ENCODE measurements at places on chromosomes 2 and 18.
A peak's percentile ranks its signal among the peaks of the same experiment; 100 is the strongest.

DNA sequence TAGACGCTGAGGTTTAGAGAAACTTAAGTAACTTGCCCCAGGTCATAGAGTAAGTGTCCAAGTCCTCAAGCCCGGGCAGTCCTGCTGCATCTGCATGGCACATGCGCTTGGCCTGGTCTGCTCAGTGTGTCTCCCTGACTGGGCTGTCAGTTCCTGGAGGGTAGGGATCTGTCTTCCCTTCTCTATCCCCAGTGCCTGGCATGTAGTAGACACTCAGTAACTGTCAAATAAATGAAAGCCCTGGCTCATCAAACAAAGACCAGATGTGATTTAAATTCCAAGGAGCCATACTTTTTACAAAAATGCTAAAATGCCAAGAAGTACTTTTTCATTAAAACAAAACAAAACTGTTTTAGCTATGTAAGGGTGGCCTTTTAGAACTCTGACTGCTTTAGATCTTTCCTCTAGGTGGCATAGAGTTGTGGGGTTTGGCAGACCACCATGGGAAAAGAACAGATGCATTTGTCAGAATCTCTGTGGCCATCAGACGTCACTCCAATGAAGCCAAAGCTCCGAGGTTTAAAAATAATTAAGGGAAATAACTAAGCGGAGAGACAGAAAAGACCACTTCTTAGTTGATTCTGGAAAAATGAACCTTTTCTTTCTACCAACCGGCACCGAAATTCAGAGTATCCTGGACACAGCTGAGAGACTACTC lies 34.0 kb downstream of the EPAS1 start:
- no peak for DNase-seq

DNA sequence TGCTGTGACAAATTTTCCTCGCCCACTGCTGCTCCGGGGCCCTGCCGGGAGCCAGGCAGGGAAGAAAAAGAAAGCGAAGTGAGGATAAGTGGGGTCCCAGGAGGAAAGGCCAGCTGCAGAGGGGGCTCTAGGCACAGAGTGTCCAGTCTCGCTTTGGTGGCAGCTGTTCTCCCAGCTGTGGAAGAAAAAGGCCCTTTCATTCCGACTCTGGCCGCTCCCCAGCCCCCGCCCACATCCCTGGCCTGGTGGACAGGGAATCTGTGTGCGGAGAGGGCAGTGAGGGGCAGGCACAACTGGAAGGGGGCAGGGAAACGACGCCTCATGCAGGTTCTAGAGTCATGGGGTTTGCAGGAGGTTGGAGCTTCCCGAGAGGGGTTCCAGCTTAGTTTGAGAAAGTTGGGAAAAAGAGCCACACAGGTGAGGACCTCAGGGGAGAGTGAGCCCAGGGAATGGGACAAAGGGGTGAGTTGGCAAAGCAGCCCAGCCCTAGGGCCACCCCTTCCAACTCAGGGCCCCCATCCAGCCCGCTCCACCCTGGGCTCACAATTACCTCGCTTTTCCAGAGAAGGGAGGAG lies 1.8 kb downstream of the RTKN start:
- DNase-seq: no peak

DNA sequence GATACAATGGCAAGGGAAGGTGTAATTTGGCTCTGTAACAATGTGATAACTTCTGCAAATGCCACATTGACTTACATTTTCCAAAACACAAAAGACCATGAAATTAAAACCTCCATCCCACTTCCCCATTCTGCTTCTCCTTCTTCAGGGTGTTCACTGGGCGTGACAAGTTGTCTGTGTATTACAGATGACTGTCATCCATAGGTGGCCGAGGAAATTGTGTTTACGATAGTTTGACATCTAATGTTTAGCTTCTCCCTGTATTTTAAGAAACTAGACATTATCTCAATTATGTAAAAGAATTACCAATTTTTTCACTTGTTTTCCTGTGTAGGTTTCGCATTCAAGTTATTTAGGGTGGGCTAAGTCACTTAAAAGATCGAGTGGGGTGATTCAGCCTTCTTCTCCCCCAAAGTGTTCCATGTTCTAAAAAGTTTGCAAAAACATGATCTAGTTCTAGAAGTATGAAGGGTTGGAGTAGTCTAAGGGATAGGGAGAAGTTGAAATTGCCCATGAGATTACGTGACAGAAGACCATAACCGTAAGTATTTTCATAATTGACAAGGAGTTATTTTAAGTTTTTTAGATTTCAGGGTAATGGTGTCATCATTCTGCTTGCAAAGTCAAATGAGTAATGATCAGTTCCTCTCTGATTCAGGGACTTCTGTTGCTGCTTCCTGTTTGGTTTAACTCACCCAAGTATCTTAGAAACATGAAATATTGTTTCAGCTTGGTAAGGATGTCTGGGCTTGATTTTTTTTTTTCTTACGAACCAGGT lies 25.2 kb upstream of the CYTIP start:
- peak; percentile 93 for DNase-seq

DNA sequence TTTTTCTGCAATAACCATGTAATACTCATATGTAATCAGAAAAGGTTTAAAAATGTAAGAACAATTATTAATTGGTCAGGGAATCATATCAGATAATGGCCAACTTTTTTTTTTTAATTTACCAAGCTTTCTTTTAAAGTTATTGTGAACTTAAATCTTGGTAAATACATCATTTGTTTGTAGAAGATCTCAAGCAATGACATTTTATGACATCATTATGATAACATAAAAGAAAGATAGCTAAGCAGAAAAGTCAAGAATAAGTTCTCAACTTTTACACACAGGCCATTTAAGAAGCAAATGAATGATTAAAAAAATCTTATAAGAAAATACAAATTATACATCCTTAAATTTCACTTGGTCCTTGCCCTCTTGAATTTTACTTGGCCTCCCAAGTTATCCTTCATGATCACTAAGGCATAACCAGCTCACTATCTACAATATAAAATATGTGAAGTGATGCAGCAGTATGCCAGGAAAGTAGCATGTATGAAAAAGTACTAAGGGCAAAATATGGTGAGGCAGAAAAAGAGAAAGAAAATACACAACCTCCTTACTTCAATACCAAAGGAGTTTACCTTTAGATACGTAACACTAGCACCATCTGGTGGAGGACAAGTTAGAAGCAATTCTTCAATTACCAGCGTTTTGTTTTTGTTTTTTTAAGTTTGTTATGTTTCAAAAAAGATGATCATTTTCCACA lies 116.6 kb downstream of the SRBD1 start:
- peak; percentile 11 for DNase-seq

DNA sequence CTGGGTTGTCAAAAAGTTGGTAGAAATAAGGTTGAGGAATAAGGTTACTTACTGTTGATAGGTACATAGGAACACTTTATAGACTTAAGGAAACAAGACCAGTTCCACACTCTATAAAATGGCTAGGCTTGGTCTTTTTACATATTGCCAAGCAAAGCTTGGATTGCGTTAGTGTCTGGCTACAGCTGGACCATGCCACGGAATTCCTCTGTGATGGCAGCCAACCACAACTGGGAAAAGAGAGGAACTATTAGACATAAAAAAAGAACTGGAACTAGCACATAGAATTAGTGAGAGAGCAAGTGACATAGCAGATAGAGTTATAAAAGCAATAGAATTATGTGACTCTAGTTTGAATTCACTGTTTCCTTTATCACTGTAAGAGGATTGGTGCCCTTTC lies 17.7 kb upstream of the DPP10 start:
- no peak for DNase-seq

DNA sequence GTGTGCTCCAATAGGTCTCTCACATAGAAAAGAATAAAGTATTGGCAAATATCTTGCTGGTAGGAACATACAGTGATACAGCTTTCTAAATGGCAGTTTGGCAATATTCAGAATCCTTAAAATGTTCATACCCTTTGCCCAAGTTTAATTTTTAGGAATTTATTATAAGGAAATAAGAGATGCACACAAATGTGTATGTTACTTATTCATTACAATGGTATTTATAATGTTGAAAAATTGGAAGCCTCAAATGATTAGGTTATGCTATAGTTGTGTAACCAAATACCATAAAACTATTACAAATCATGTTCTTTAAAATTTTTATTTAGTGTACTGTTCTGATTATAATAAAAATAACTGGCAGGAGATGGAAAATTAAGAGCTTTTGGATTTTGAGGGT lies 196.8 kb downstream of the MCFD2 start:
- DNase-seq: no peak

DNA sequence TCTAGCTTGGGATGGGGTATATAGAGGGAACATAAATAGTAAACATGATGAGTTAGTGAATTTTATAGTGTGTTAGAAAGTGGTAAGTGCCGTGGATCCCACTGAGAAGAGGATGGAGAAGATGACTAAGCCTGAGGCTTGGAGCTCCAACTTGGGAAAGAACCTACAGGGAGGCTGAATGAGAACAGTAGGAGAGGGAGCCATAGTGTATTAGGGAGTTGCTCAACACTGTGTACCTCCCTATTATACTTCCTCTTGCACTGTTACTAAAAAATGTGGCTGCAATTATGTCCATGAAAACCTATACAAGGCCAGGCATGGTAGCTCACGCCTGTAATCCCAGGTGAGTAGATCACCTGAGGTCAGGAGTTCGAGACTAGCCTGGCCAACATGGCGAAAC lies 2.9 kb upstream of the SLC19A3 start:
- no peak for DNase-seq

- DNase-seq: no peak
These were observed 1977.7 kb upstream of the LRRTM1 start for GRCh38 chr2:82282111-82282882.

DNA sequence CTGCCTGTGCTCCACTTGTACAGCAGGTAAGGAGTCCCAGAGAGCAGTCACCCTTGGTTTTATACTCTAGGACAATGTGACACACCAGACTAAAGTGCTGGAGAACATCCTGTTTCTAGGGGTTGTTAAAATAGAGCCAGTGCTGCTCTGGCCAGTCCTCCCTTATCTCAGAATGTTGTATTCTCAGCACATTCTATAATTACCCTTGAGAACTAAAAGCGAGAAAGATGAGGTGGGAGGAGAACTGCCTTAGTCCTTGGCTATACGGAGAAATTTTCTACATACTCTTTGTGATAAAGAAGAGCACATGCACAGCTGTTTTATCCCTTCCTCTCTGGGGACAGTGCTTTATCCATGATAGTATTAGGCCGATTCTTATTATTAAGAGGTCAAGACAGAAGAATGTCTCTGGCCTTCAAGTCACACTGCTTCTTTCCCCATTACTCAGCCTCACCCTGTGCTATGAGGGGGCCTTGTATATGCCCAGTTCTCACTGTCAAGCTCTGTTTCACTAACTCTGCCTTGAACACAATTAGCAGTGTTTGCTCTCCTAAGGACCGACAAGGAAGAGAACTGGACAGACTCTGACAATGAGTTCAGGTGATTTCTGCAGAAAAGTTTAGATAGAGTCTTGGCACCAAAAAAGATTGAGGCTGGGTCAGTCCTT lies 385.8 kb downstream of the TRIB2 start:
- no peak for DNase-seq

DNA sequence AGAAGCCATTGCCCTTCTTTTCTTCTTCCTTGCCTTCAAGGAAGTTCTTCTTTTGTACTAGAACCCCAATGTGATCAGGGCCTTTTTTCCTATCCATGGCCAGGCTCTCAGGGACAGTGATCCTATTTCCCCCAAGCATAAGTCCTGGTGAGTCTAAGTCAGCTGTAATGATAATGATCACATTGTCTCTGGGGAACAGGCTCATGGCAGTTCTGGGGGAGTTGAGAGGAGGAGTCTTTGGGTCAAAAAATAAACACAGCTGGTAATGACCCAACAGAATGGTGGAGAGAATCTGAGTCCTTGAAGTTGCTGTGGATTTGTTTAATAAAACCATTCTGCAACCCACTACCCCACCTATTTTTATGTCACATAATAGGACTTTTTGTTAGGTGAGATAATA lies 96.6 kb downstream of the SOCS6 start:
- DNase-seq: no peak

GRCh38 chr2:54636415-54637139 lies 86.9 kb upstream of the EML6 start:
- DNase-seq: no peak

Data from CD14-positive monocyte (primary cell).